ENCODE measurements at places on chromosomes 6 and 20.

DNA sequence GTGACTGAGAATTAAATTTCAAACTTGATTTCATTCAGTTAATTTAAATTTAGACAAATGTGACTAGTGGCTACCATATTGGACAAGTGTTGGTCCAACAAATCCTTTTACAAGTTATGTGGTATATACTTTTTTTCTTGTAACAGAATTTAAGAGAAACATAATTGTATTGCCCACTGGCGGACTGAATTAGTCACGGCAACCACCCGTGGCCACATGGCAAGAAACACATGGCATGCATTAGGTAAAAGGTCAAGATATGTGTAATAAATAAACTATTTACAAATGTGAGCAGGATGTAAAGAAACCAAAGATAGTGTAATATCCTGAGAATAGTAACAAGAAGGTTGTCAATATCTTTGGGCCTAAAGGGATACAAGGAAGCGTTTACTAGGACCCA is 91.2 kb downstream of the LCA5 start:
- no peak for DNase-seq
- no peak overlapping the region for H3K4me3 ChIP-seq
- H3K4me1 ChIP-seq, result no peaks in the 10 kb centered on the region
- H3K27me3 ChIP-seq, result no peaks in the 10 kb centered on the region
- H3K36me3 ChIP-seq, result no peaks in the 10 kb centered on the region

- no peak for DNase-seq
- H3K4me1 ChIP-seq, result no peaks in the 10 kb centered on the region
- no peak overlapping the region for H3K27ac ChIP-seq
- no peaks in the 10 kb centered on the region for H3K36me3 ChIP-seq
- no peaks in the 10 kb centered on the region for H3K27me3 ChIP-seq
- no peak overlapping the region for H3K4me3 ChIP-seq
Observed at GRCh38 chr6:43146709-43147688, 24.1 kb upstream of the SRF start.

DNA sequence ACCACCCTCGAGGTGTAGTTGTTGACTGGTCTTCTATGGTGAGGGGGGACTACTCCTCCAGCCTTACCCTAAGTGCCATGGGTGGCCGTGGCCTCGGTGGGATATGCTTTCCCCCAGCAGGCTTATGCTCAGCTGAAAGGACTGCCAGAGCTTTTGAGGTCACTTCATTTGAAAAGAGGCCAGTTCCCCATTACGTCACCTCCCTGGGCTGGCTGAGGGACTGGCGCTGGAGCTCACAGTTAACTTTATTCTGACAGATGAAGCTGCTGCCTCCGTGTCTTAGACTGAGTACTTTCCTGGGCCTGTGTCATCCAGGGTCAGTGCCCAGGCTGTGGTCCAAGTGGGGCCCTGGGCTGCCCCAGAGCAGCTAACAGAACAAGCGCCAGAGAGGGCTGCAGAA is 42.8 kb upstream of the PCMTD2 start:
- H3K27me3 ChIP-seq, result no peaks in the 10 kb centered on the region
- H3K4me1 ChIP-seq, result no peaks in the 10 kb centered on the region
- no peak overlapping the region for H3K27ac ChIP-seq

DNA sequence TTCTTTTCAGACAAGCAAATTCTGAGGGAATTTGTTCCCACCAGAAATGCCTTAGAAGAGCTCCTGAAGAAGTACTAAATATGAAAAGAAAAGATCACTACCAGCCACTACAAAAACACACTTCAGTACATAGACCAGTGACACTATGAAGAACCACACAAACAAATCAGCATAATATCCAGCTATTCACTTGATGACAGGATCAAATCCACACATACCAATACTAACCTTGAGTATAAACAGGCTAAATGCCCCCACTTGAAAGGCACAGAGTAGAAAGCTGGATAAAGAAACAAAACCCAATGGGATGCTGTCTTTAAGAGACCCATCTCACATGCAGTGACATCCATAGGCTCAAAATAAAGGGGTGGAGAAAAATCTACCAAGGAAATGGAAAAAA is 43.3 kb downstream of the CENPW start:
- no peak overlapping the region for H3K4me3 ChIP-seq
- no peak overlapping the region for H3K27ac ChIP-seq
- no peaks in the 10 kb centered on the region for H3K27me3 ChIP-seq
